ENCODE measurements at places on chromosomes 6 and 20.
A peak's percentile ranks its signal among the peaks of the same experiment; 100 is the strongest.

- no peak for ATAC-seq
These were observed 663.5 kb downstream of the EPM2A start for GRCh38 chr6:145071836-145072235.

DNA sequence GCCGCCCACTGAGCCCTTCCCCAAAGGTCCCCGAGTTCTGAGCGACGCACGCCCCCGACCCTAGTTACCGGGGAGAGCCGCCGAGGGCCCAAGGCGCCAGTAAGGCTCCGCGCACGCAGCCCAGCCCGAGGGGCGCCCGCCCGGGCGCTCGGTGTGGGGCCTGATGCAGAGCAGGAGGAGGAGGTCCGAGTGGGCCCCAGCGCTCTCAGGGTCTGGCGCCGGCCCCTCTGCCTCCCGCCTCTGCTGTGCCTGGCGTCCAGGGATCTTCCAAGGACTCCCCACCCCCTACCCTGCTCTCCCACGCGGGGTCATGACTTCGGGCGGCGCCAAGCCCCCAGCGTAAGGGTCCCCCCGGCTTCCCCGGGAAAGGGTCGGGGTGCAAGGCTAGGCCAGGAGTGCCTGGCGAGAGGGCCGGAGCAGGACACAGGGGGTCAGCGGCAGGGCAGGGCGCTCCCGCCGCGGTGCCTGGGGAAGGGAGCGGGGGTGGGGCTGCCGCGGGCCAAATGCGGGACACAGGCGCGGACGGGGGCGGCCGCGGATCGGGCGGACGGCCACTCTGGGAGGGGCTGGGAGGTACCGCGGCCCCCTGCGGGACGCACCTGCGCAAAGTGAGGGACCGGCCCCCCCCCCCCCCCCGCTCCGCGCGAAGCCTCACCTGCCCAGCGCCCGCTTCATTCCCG, 637 bp downstream of the ABHD12 start:
- ATAC-seq, result peak; percentile 59

- peak; percentile 57 for ATAC-seq
These were observed 45.6 kb upstream of the ANKEF1 start for GRCh38 chr20:9989066-9989724.

DNA sequence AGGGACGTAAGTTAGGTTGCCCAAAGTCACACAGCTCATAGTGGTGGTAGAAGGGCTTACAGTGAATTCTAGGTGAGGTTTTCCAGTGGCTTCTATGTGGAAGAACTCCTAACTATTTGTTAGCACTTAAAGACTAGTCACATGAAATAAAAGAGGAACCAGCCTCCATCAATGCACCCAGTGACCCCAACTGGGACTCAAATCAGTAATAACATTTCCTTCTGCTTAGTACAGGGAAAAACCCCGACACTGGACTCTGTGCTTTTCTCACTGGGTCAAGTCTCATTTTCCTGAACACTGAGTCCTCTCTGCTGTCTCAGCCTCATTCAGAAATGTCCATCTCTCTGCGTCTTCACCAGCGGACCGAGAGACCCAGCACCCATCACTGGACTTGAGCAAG, 89.2 kb downstream of the SLC22A23 start:
- no peak for ATAC-seq

DNA sequence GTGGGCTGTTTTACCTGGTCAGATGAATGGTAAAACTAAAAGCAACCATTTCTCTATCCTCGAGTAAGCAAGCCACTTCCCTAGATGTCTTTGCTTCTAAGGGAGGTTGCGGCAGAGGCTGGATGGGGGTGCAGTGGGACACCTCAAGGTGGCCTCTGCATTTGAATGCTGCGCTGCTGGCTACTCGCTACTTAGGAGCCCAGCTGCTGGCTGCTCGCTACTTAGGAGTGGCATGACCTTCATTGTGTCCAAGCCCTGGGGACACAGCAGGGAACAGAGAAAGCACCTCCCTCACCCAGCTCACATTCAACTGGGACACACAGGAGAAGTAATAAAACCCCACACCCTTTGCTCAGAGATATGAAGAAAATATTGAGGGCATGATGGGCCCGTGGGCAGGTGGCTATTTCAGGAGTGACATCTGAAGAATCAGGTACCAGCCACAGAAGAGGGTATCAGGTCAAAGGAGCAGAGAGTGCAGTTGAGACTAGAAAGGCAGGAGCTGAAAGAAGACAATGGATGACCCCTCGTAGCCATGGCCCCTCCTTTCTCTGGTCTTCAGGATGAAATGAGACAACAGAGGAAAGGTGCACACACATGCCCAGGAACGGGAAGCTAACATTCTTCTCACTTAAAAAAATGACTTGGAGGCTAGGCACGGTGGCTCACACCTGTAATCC, 149.4 kb downstream of the ZMYND8 start:
- ATAC-seq, result no peak

- ATAC-seq, result no peak
These were observed 180.4 kb downstream of the DLL1 start for GRCh38 chr6:170110201-170111140.

DNA sequence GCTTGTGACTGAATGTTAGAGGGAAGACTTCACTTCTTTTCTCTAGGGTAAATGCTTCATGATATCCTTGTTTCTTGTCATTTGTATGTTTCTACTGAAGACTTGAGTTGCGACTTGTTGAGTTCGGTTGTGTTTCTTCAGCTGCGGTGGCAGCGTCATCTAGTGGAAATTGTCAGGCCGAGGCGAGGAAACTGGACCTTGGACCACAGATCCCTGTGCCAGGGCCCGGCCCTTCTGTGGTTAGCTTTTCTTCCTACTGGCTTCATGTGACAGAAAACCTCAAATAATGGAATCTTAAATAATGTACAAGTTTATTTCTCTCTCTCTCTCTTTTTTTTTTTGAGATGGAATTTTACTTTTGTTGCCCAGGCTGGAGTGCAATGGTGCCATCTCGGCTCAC, 12.4 kb downstream of the MTHFD1L start:
- no peak for ATAC-seq

GRCh38 chr6:34791701-34792604, at the start of gene BLTP3A:
BLTP3A (plus strand) TSS chr6:34792083; CDS start chr6:34792251, 168 bp downstream.
- ATAC-seq, result peak; percentile 88

GRCh38 chr6:144360401-144360800, 75.3 kb downstream of the UTRN start:
- peak; percentile 31 for ATAC-seq

- ATAC-seq, result no peak
These were observed 145.2 kb downstream of the ZNF217 start for GRCh38 chr20:53448426-53448825.

GRCh38 chr20:16428112-16428511, 145.1 kb downstream of the KIF16B start:
- ATAC-seq, result no peak

DNA sequence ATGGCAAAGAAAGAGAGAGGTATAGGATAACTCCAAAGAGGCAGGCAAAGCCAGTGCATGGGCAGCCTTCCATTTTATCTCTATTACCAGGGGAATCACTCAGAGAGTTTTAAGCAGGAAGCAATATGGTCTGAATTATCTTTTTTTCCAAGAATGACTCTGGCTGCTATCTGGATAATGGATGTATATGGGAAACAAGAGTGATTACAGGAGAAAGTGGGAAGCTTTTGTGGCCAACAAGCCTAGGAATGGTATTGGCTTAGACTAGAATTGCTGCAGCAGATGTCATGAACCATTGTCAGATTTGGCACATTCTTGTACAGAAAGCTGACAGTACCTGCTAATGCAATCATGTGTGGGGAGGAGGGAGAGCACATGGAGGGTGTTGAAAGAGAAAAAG, 73.0 kb upstream of the BTBD3 start:
- ATAC-seq, result no peak

GRCh38 chr20:5844063-5844681, 94.0 kb downstream of the SHLD1 start:
- peak; percentile 82 for ATAC-seq

Data from SK-N-SH treated with all-trans-retinoic acid at 6 μM for 48 hours (cell line).